ENCODE measurements at places on chromosomes 16 and 17.

- DNase-seq = no peak
These were observed 267.7 kb downstream of the ABCC12 start for GRCh38 chr16:47888142-47888541.

DNA sequence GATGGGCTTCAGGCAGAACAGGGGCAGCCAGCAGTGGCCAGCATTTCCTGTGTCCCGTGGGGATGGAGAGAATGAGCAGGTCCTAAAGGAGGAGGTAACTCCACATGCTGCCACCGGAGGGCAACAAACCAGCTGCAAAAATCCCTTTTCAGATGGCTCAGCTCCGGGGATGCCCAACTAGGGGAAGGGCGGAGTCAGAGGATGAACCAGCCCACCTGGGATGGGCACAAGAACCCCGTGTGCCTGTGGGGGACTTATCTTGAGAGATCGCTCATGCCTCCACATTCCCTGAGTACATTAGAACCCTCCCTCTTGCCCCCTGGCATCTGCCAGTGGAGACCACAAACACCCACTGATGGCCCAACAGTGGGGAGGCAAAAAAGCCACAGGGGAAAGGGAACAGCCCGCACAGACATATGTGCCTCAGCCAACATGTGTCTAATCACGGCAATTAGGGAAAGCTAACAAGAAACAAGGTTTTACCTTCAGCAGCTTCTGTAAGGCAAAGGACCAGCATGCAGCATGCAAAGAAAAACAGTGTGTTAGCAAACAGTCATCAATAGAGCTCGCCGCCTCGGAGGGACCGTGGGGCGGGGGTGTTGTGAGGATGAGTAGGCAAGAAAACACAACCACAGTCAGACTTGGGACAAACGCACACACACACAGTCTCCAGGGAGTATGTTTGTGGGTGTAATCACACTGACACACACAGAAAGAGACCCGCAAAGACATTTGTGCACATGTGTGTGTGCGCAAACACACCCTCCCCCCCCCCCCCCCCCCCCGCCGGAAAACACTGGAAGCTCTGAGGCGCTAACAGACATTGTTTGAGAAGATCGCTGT is 64.0 kb downstream of the MYO18A start:
- DNase-seq = no peak

GRCh38 chr17:17606416-17607000 is 15.0 kb upstream of the PEMT start:
- no peak for DNase-seq

GRCh38 chr16:12573730-12574383 is 229.8 kb downstream of the CPPED1 start:
- peak; percentile 23 for DNase-seq

GRCh38 chr16:28053461-28053860 is 10.1 kb downstream of the GSG1L start:
- no peak for DNase-seq

- DNase-seq = no peak
These were observed 38.5 kb upstream of the CNEP1R1 start for GRCh38 chr16:49986351-49987124.

DNA sequence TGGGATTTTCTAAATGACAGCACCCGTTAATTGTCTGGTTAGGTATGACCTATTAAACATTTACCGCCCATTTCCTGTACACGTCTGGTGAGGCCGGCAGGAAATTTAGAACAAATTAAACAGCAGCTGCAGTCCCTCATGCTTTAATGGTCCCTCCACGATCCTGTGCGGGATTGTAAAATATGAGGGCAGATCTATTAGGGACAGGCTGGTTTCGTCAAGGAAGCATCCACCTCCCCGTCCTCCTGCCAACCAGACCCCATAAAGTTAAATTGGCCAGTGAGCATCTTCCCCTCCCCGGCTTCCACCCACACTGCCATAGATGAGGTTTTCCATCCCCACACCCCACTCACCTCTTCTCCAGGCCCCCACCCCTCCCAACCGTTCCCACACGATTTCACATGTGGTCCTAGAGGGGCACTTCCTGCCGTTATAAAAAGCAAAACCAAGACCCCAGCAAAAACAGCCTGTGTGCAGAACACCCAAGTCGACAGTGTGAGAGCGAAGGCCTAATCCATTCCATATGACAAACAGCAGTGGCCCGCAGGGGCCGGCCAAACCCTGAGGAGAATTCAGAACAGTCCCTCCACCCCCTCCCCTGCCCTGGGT is 331.9 kb downstream of the FOXL1 start:
- no peak for DNase-seq

DNA sequence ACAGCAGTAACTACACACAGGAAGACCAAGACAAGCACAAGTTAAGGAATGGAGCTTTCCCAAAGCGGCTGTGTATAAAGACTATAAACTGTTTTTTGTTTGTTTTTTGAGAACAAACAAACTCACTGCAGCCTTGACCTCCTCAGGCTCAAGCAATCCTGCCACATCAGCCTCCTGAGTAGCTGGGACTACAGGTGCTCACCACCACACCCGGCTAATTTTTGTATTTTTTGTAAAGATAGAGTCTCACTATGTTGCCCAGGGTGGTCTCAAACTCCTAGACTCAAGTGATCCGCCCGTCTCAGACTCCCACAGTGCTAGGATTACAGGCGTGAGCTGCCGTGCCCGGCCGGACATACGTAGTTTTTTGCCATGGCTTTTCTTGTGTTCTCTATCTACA is 4.1 kb upstream of the PDE6G start:
- DNase-seq = no peak

GRCh38 chr17:79715098-79715942 is 15.4 kb upstream of the ENPP7 start:
- no peak for DNase-seq

DNA sequence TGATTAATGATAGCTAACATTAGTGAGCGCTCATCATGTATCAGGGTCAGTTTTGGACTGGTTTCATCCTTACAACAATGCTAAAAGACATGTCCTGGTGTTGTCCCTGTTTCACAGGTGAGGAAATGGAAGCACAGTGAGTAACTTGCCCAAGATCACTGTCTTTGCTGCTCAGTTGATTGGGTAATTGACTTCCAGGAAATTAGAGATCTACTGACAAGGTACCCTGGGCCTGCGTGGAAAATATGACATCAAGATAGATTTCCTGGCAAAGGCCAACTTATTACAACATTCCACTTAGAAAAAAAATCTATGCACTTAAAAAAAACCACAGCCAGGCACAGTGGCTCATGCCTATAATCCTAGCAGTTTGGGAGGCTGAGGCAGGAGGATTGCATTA is 96.3 kb downstream of the CYLD start:
- no peak for DNase-seq

DNA sequence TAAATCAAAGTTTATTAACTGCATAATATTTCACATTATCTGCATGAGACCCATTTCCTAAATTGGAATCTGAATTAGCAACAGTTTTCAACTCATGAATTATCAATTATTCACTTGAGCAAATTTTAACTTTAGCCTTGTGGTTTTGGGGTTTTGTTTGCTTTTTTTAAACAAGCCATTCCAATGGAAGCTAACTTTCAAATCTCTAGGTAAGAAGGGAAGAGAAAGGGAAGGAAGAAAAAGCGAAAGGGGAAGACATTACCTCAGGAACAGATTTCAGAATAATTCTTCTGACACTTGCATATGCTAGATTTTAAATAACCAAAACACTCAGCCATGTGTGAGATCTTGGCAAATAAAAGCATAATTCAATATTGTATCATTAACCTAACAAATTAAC is 102.7 kb downstream of the CA4 start:
- DNase-seq = no peak

DNA sequence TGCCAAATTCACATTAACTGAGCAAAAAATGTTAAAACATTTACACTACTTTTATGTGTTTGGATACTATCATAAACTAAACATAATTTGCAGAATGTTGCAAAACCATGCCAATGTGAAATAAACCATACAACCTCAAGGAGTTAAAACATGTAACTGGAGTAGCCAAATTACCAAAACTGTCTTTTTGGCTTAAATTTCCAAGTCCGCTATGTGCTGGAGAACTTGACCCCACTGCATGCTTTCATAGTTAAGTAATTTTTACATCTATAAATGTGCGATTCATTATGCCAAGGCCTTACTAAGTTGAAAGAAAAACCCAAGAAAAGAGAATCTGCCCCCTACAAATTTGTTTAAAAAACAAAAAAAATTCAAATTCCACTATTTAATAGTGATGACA is 28.2 kb downstream of the BRD7 start:
- DNase-seq = no peak

- DNase-seq = no peak
These were observed 119.2 kb downstream of the RPTOR start for GRCh38 chr17:80663781-80664206.

DNA sequence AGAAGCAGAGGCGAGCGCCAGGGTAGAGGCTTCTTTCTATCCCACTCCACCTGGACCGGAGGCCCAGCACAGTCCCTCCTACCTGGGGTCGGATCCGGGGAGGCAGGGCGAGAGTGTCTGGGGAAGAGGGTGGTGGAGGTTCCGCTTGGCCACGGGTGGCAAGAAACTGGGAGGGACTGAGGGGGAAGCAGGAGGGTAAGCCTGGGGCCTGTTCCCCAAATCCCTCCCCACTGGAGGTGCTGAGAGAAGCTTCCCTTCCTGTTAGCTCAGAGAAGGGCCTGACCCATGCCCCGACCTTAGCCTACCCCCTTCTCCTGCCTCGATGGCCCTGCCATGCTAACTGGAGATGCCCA is 1.8 kb upstream of the TPPP3 start:
- DNase-seq = no peak

DNA sequence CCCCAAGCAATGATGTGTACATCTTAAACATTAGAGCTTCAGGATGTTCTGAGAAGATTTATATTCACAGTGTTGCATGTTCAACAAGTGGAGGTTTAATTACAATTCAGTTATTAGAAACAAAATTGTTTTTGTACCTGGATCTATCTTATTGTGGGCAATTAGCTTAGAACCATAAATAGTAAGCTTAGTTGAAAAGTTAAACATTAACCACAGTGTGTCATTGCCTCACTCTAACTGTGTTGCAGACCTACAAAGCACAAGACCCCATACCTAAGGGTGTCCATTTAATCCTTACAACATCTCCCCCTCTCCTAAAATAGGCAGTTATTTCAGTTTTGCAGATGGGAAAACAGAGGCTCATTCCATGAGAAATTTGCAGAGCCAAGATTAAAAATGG is 632.0 kb upstream of the SOX9 start:
- no peak for DNase-seq

DNA sequence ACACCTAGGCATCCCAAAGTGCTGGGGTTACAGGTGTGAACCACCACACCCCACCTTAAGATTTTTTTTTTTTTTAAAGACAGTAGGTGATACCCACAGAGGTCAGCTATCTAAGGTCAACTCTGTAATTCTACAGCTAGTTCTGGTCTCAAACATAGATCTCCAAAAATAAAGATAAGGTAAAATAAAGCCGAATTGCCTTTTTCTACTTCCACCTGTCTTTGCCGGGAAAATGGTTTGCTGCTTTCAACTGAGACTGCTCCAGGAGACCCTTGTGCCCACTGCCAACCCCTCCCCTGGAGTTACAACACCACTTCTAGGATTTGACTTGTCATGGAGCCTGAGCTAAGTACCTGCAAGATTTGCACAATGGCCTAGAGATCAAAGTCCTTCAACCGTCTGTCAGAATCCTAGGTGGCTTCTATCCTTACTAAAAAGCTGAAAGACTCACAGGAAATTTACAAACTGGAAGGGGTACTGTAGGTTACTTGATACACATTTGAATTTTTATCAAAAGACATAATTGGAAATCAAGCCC is 4.7 kb upstream of the CNOT1 start:
- DNase-seq = no peak

DNA sequence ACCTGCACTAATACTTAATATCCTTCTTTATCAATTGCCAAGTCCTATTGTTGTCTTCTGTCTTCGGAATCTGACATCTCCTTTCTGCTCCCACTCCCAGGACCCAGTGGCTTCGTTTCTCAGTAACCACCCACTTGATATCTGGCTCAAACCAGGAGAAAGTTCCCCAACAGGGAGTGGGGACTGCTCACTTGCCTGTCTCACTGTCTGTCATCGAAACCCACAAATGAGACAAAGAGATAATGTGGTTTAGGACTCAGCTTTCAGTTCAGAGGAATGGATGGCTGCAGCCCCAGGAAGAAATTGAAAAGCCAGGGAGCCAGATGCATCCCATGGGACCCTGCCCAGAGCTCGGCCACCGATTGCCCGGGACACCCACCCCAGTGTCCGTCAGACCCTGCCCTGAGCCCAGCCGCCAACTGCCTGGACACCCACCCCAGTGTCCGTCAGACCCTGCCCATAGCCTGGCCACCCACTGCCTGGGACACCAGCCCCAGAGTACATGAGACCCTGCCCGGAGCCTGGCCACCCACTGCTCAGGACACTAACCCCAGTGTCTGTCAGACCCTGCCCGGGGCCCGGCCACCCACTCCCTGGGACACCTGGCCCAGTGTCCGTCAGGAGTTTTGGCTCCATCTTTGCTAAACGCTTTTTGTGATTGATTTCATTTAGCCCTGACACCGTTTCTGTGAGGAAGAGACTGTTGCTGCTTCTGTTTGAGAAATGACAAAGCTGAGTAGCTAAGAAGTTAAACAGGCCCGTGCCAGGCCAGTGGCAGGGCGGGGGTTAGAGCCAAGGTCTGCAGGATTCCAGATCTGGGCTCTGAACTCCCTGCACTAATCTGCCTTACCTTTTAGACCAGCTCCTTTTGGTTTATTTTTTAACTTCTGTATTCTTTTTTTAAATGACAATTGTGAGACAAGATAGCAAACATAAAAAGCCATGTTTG is 251.4 kb downstream of the PHKB start:
- no peak for DNase-seq

GRCh38 chr16:89574681-89575246 is 794 bp upstream of the CPNE7 start:
- no peak for DNase-seq

All from activated CD4-positive, CD25-positive, alpha-beta regulatory T cell treated with anti-CD3 and anti-CD28 coated beads, Interleukin-2, amount 50 U/mL, for 16 hours (primary cell).